ENCODE measurements at places on chromosomes 12 and 14.

DNA sequence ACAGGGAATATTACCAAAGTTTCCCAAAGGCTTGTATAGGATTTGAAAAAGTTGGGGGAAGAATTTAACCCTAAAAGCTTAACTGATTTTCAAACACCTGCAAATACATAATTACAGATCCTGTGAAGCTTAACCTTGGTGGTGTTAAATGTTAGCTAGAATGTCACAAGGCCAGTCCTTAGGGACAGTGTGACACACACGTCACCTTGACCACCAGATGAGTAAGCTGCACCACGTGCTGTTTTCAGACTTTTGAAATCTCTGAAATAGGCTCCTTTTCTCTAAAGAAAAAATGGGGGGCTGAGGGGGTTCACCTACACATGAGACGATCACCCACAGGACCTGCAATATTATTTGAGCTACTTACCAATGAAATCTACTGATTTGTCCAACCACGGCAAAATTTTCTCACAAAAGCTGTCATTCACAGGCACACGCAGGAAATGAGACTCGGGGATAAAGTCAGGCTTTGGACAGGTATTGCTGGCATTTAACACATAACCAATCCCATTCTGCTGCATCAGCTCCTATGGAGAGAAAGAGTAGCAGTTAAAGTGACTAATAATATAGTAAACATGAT lies 75.9 kb downstream of the DUSP16 start:
- DNase-seq, result peak; percentile 35

- DNase-seq, result no peak
These were observed 12.7 kb downstream of the ERP29 start for GRCh38 chr12:112025808-112026375.

GRCh38 chr12:8081251-8081920 lies 688 bp upstream of the NECAP1 start:
- DNase-seq, result peak; percentile 29

GRCh38 chr12:60106214-60106613 lies 510.4 kb downstream of the SLC16A7 start:
- DNase-seq, result no peak

DNA sequence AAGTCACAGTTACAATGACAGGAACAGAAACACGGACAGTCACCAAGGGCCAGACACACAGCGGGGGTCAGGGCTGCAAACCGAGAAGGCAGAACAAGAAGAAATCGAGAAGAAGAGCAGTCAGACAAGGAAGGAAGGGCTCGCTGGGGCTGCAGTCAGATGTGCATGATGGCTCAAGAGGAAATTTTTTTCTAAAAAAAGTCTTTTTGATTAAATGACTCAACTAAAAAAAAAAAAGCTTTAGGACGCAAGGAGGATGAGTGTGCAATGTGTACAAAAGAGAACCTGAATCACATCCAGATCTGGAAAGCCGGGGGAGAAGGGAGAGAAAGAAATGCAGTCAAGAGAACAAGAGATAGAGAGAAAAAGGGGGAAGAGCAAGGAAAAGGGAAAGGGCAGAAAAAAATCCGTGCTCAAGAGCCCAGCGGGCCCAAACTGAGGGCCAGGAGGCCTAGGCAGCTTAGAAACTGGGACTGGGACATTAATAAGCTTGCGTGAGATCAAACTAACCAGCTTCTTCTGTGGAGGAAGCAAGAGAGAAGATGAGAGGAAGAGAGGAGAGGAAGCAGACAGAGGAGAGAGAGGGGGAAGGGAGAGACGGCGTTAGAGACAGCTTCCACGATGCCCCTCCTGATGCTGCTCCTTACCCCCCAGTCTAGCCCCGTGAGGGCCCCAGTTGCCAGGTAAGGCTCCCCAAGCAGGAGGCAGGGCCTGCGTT lies 6.7 kb downstream of the IFFO1 start:
- no peak for DNase-seq

- DNase-seq, result no peak
These were observed 47.9 kb downstream of the NEUROD4 start for GRCh38 chr12:55067701-55068100.

DNA sequence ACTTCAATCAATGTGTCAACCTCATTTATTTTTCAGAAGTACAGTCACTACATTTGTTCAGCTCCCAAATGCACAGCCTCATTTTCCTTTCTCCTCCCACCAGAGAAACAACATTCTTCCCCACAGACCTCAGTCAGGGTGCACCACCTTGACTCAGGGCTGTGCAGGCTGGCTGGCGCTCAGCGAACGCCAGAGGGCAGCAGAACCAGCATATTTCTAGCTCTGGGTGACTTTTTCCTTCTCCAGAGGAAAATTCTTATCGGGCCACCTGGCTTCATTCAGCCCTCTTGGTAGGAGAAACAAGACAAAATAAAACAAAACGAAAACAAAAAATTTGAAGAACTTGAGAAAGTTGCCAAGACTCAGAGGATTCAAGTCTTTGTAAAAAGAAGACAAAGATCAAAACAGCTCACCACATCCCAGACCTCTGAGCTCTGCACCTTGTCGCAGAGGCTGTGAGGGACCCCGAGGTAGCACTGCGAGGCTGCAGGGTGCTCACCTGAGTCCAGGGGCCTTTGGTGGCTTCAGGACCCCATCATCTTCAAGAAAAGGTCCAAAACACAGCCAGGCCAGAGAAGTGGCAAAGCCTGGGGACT lies 33.7 kb downstream of the PAH start:
- DNase-seq, result peak; percentile 15

- no peak for DNase-seq
These were observed 2.8 kb upstream of the CD4 start for GRCh38 chr12:6786416-6787094.

- DNase-seq, result no peak
These were observed 262.7 kb downstream of the ATP23 start for GRCh38 chr12:58204071-58204470.

- DNase-seq, result no peak
These were observed 357.3 kb upstream of the RGS6 start for GRCh38 chr14:71574976-71575375.

GRCh38 chr12:45674181-45674977 lies 55.1 kb upstream of the ARID2 start:
- no peak for DNase-seq

GRCh38 chr12:92278378-92278828 lies 132.8 kb upstream of the BTG1 start:
- DNase-seq, result no peak

DNA sequence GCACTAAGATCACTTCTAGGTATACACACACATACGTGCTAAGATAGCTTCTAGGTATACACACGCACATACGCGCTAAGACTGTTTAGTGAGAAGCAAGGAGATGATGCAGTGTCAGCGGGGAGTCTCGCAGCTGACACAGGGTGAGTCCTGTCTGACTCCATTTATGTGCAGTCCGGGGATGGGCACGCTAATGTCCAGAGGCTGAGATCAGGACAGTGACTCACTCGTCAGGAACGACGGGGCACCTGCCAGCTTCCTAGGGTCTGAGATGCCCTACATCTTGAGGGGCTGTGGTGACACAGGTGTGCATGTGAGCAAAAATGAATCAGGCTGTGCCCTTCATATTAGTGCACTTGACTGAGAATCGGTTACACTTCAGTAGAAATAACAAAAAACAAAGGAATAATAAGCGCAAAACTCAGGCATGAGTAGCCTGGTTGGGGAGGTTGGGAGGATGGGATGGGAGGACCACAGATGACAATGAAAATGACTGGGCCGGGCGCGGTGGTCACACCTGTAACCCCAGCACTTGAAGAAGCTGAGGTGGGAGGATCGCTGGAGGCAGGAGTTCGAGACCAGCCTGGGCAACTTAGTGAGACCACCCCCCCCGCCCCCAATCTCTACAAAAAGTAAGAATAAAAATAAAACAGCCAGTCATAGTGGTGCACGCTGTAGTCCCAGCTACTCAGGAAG lies 29.1 kb upstream of the ULK1 start:
- DNase-seq, result no peak

DNA sequence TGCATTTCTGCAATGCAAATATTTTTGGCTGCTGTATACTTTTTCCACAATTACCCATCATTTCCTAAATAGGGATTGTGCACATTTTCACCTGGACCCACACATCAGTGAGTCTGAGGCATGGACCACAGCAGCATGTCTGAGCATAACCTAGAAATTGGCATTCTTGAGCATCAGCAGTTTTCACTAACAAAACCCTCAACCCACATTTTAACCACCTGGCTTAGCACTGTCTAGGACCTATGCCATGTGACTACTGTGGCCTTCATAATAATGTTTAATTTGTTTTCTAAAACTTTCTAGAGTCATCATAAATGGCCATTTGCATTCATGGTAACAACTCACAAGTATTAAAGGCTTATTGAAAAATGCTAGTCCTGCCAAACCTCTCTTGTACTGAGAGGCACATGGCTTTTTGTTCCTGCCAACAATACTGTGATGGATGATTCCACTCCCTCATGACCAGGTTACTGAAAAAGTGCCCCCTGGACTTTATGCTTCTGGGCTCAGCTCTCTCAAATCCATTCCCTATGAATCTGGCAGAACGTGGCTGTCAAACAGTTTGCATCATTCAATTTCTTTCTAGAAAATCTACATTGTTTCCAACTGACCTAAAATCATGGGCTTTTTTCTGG lies 240.0 kb downstream of the MDGA2 start:
- no peak for DNase-seq

All from T-helper 1 cell (primary cell).